Activated naive CD4-positive, alpha-beta T cell (primary cell): ENCODE measurements at places on chromosomes 6 and 20.

GRCh38 chr6:56540232-56541029 lies 102.3 kb downstream of the DST start:
- DNase-seq = no peak

DNA sequence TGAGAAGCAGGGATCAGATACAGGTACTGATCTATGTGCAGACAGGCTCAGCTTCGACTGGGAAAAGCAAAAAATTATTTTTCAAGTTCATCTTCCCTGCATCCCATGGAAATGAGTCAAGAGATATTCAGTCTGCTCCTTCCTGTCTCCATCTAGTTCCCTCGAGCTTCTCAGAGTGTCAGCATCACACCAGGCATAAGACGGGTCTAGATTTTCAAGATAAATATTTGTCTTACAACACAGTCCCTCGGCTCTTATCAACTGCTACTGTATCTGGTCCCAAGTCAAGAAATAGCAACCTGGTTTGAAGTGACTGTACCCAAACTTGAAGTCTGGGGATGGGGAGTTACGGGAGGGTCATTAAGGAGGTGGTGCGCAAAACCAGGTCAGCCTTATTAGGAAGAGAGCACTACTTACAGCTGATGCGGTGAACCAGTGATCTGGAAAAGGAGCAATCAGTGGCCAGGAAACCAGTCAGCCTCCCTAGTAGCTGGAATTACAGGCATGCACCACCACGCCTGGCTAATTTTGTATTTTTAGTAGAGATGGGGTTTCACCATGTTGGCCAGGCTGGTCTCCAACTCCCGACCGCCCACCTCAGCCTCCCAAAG lies 29.7 kb downstream of the ZMYND8 start:
- DNase-seq = no peak

- DNase-seq = no peak
Observed at GRCh38 chr6:122136386-122136785, 263.1 kb upstream of the HSF2 start.

- no peak for DNase-seq
Observed at GRCh38 chr6:46626228-46626909, 26.2 kb downstream of the CYP39A1 start.

DNA sequence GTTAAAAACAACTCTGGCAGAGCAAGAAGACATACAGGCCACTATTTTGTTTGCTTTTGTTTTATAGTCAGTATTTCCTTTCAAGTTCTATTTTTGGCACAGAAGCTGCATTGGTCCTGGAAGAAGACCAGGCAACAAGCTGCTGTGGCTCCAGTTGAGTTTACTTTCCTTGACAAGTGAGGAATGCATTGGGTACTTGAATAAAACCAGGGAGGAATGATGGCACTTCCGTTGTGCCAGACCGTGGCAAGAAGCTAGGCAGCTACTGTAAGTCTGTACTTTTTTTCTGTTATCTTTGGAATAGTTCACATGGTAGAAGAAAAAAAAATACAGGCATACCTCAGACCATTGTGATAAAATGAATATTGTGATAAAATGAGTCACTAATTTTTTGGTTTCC lies 66.3 kb downstream of the NCOA3 start:
- no peak for DNase-seq

GRCh38 chr6:45687570-45687969 lies 309.8 kb upstream of the SUPT3H start:
- DNase-seq = no peak

- no peak for DNase-seq
Observed at GRCh38 chr20:49945701-49946477, 9.7 kb downstream of the RNF114 start.

DNA sequence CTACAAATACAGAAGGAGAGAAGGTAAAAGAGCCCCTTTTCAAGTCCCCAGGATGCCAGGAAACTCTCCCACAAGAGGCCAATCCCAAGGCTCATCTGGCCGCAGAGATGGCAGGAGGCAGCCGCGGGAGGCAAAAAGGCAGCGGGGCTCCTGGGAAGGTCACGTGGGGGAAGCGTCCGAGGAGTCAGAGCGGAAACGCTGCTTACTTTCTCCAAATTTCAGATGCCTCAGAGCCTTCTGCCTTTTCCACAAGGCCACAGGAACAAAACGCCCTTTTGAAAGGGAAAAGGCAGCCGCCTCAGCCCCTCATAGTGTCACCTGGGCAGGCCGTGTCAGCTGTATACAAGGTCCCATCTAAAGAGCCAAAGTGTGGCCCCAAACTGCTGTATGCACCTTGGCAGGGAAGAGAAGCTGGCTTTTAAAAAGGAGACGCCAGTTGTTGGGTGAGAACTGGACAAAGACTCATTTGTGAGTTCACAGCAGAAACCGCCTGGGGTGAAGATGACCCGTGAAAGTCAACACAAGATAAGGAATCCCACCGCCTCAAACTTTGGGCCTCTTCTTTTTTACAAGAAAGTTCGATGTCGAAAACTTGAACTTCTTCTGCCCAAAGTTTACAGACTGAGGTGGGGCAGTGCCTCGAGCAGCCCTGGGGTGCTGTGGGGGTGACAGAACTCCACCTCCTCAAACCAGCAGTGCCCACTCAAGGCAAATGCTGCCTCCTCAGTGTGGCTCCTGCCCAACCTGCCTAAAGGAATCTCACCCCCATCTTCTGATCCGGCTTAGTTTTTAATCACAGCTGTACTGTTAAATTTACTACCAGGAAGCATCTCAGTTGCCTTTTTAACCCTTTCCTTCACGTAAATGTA lies 45.4 kb downstream of the EZR start:
- no peak for DNase-seq
